ENCODE measurements at places on chromosomes 5 and 9.
A peak's percentile ranks its signal among the peaks of the same experiment; 100 is the strongest.

DNA sequence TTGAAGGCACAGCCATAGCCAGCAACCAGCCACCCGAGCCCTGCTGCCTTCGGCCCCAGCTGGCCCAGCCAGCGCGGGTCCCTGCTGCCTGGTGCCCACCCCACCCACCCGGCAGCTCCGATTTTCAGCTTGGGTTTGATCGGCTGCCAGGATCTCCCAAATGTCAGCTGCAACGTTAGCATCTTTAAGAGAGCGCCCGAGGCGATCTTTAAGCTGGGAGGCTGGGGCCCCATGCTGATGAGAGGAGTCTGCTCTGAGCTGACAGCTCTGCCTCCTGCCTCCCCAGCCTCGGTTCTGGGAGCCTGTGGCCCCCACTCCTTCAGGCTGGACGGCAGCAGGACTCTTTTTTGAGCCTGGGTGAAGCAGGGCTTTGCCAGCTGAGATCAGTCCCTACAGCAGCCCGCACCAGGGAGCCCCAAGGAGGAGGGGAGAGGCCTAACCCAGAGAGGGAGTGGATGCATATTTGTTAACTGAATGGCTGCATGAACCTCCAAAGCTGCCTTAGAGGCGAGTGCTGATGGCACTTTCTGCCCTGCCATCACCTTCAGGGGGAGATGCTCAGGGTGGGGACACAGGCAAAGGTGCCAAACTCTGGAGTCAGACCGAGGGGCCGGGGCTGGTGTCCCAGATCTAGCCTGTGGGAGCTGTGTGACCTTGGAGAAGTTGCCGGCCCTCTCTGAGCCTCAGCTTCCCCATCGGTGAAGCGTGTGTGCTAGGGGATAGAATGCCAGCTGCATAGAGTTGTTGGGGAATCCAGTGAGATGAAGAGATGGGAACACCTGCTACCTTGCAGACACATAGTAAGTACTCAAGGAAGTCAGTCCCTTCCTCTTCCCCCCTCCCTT is 165.5 kb downstream of the C9orf50 start:
- no peak for DNase-seq

DNA sequence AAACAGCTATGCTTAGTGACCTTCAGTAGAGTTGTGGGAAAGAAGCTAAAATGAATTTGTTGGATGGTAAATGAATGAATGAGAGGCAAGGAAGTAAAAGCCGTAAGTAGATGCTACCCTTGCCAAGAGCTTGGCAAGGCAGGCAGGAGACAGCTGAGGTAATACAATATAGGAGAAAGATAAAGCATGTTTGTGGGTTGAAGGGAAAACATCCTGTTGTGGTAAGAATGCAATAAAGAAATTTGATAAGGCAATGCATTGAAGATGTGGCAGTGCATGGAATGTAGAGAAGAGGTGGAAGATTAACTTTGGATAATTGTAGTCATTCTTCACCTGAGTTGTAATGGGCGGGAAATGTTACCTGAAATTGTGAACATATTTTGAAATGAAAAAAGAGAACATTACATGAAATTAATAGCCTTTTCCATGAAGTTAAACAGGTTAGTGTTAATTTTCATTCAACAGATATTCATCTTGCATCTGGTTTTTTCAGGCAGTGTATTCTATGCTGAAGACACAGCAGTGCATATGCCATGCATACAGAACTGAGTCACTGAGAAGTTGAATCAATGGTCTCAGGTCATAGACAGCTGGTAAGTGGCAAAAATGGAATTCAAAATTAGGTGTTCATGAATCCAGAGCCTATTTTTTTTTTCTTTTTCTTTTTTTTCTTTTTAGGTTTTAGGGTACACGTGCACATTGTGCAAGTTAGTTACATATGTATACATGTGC is 43.4 kb upstream of the SPINK5 start:
- DNase-seq, result no peak

DNA sequence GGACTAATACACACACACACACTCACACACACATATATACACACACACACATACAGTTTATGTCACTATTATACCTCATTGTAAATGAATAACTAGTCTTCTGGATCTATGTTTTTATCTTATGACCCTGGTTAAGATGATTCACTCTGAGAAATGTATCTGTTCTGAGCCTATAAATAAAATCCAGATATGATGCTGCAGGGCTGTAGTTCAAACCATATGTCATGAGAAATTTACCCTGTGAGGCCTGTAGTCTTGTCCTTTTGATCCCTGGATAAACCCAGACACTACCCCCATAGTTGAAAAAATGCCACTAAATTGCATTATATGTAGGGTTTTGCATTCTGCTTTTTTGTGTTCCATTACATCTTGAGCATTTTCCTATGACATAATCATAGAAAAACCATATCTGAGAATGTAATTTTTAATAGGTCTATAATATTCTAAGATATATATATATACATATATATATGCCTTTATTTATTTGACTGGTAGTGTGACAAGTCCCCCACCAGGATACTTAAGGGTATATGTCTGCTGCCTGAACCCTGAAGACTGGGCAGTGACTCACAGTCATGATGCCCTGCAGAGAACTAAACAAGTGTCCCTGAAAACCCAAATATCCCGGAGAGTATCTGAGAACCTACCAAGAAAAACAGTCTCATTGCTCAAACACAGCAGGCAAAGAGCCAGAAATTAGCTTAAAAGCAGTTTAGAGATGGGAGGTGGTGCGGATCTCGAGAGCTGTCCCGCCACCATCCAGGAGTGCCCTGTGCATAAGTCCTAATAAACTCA is 18.4 kb upstream of the ALDOB start:
- no peak for DNase-seq

GRCh38 chr9:123637945-123638634 is 282.1 kb downstream of the CRB2 start:
- DNase-seq, result no peak

DNA sequence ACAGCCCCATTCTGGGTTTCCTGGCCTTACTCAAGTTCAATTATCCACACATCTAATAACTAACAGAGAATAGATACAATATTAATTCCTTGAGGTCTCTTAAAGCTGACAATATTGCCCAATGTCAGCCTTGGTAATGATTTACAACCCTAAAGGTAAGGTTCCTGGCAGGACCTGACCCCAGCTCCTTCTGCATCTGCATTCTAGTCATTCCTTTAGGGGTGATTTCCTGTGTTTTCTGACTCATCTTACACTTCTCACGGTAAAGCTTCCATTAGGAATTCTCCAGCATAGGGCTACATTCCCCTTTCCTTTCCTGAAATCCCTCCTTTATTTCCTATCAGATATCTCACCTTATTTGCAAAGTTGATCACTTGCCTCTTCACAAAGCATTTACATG is 9.3 kb downstream of the HAVCR1 start:
- no peak for DNase-seq

DNA sequence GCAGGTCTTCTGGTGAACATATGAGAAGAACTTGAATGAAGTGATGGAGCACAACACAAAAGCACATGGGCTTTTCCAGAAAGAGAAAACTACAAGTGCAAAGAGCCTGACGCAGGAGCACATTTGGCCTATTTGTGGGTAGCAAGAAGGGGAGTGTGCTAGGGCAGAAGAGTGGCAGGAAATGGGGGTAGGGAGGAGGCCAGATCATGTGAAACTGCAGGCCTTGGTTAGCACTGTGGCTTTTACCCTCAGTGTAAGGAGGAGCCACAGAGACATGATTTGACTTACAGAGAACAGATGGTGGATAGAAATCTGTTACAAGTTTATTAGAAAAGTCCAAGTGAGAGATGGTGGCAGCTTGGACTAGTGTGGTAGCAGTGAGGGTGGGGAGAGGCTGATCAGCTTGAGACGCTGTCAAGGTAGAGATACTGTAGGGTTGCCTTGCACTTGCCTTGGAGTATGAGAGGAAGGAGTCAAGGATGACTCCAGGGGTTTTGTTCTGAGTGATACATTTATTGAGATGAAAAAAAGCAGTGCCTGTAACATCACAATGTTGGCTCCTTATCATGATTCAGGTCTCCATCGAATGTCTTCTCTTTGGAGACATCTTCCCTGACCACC is 126.7 kb downstream of the PPP2R2B start:
- peak; percentile 9 for DNase-seq

GRCh38 chr9:16551692-16552091 is 318.8 kb downstream of the BNC2 start:
- no peak for DNase-seq

DNA sequence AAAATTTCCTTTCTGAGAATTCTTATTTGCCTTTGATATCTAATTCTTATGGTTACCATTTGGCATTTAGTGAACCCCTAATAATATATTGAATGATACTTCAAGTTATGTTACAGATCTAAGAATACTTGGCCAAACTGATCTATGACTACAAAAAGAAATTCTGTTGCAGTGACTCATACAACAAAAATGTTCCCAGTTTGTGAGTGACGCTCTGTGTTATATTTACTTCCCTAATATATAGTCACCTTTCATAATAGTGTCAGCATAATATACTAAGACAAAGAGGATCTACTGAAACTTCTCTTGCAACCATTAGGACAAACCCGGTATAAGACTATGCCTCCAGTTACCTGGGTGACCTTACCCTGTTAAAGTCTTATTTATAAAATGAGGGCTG is 216.9 kb upstream of the TLX3 start:
- DNase-seq, result no peak

- no peak for DNase-seq
Measured at GRCh38 chr5:140015706-140016105, 27.4 kb downstream of the NRG2 start.

GRCh38 chr5:127373858-127374491 is 83.4 kb downstream of the MEGF10 start:
- no peak for DNase-seq

DNA sequence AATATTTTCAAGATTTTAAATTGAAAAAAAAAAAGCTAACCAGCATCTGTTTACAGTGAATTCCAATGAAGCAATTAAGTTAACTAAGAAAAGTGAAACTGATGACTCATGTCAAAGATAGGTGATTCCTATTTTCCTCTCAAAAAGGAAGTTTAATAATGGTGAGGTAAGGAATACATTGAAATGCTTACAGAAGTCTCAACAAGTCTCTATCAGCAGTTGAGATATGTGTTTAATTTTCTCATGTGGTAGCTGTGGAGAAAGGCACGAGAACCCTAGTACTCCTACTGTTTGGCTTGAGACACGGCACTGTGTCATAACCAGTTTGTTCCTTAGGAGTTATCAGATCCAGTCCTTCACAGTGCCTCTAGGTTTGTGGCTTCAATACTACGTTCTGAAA is 114.5 kb downstream of the SLC25A46 start:
- DNase-seq, result no peak

DNA sequence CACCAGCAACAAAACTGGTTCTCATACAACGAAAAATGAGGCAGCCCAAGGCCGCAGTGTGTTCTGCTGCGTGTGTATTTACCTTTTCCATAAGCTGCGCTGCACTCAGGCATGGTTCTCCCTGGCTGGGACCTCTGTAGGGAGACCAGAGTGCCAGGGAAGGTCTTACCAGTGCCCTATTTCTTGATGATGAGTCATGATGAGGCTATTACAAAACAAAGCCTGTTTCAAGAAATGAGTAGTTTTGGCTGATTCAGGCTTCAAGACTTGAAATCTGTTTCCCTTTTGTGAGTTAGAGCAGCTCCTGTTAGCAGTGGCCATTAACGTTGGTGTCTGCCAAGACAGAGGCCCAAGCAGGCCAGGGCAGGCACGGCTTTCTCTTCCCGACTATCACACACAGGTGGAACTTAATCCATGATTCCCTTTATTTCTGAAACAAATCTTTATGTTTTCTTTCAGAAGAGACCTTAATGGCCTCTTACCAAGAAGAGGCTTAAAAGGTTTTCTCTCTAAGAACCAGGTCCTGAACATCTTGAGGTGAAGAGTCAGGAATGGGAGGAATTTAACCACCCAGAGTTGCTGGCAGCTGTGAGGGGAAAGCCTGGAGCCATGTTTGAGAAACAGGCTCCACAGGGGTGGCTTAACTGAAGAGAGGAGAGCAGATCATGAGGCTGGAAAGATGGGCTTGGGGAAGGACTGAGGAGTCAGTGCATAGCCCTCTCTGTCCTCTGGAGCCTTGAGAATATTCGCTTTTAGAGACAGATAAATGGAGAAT is 41.4 kb upstream of the TIFAB start:
- no peak for DNase-seq

DNA sequence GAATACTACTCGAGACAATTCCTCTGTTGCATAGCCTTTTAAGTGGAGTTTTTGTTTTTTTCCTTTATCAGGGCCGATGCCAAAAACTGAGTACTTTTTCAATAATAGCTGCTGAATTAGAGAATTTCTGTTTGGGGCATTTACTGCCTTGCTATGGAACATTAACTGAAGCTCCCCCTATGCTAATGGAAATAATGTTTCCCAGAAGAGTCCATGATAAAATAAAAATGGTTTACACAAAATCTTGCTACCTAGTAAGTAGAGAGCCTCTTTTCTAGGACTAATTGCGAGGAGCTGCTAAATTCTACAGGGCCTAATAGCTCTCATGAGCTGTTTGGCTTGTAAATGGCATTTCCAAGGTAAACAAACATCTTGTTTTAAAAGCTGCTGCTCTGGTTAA is 128.2 kb upstream of the MYO10 start:
- DNase-seq, result no peak
